Mesenteric fat pad (tissue), 1 donor: ENCODE measurements at places on chromosomes 16 and 17. TPM values are rescaled to one million over a fixed set of nuclear protein-coding genes. Genes with fewer than 3 reads are reported as not detected.

The FLCN gene
- total RNA-seq, result 40.0 TPM

The FOXL1 gene
- 0.26 TPM for total RNA-seq

DNA sequence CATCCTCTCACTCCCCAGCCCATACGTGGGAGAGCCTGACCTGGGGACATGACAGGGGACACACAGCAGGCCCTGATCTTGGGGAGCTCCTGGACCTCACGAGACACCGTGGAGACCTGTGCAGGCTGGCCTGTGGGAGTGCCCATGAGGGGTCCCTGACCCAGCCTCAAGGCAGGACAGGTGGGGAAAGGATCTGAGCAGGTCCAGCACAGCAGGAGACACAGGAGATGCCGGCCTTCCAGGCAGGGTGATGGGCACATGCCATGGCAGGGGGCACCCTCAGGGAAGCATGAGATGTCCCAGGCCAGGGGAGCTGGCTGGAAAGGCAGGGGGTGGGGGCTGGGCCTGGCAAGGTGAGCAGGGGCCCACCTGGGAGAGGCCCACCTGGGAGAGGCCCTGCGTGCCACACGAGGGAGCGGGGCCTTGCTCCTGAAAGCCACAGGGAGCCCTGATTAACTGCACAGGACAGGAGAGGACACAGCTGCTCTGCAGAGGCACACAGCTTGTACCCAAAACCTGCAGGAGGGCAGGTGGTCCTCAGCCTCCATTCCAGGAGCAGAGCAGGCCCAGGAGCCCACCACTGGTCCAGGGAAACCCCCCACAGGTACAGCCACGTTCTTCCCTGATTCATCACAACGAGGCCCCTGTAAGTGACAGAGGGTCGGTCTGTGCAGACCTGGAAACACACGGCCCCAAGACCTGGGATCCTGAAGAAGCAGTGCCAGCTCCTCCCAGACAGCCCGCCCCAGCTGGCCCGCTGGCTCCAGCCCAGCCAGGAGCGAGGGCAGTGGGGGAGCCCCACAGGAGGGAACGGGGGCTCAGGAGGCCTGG is 26.6 kb upstream of the KRT17 start:
- DNase-seq, result no peak

GRCh38 chr16:48619547-48619946 is 9.6 kb upstream of the N4BP1 start:
- no peak for DNase-seq

- DNase-seq, result no peak
Observed at GRCh38 chr17:6243186-6243585, 173.0 kb downstream of the WSCD1 start.

GRCh38 chr16:14148569-14148968 is 77.5 kb downstream of the MRTFB start:
- DNase-seq, result no peak

- peak; percentile 95 for DNase-seq
Observed at GRCh38 chr17:45385331-45385997, 47.2 kb downstream of the ARHGAP27 start.

- DNase-seq, result no peak
Observed at GRCh38 chr17:7729816-7730215, 12.3 kb downstream of the DNAH2 start.

DNA sequence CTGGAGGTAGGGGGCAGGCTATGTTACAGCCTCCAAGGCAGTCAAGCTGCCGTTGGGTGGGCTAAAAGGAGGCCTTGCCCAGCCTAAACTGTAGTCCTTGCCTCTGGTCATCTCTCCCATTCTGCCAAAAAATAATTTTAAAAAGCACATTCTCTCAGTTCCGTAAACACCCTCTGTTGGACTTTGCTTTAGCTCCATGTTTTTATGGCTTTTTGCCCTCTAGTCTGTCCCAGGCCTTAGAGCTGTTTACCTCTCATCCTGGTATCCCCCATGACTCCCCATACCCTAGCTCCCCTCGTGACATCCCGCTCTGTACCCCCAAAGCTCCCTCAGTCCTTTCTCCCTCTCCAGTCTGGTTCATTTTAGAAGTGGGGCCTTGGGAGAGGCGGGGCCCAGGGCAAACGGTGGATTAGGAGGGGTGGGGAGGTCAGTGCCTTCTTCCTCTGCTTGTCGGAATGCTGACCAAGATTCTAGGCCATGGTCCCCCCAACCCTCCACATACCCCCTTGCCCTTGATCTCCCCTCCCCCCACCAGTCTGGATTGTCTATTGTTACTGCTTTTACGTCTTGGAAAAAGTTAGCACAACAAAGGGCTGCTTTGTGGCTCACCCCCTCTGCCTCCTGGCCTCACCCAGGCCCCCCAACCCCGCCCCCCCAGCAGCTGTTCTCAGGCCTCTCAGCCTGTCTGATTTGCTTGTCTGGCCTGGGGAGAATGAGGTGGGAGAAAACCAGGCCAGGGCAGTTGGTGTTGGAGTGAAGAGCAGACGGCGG is 18.4 kb downstream of the GJD3 start:
- no peak for DNase-seq
